ENCODE measurements at places on chromosomes 2 and 18.

DNA sequence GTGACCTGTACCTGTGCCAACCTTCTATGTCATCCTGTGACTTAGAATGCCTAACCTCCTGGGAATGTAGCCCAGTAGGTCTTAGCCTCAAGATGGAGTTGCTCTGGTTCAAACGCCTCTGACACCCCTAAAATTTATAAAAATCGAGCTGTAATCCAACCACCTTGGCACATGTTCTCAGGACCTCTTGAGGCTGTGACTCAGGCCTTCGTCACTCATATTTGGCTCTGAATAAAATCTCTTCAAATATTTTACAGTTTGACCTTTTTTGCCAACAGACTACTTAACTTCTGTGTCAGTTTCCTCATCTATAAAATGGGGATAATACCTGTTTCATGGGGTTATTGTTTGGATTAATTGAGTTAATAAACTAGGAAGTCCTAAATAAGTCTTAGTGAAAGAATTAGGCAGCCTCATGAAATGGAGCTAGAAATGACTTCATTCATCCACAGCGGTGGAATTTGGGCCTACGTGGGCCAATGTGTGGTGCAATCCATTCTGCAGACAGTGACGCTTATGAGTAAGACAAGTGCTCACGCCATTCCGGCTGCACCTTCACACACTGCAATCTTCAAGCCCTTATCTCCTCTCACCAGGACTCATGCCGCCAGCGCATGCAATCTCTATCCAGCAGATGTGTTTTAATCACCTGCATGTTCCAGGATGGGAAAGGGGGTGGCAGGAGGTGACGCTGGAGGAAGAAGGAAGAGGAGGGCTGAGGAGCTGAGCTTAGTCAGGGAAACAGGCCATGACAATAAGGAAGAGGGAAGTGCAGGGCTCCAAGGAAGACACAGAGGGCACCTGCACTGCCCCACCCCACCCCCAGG is 2.0 kb upstream of the UBE2F start:
- no peak for DNase-seq

GRCh38 chr18:44556296-44556695 is 124.4 kb upstream of the SETBP1 start:
- no peak for DNase-seq

GRCh38 chr18:63254716-63255399 is 64.7 kb downstream of the BCL2 start:
- DNase-seq: no peak

DNA sequence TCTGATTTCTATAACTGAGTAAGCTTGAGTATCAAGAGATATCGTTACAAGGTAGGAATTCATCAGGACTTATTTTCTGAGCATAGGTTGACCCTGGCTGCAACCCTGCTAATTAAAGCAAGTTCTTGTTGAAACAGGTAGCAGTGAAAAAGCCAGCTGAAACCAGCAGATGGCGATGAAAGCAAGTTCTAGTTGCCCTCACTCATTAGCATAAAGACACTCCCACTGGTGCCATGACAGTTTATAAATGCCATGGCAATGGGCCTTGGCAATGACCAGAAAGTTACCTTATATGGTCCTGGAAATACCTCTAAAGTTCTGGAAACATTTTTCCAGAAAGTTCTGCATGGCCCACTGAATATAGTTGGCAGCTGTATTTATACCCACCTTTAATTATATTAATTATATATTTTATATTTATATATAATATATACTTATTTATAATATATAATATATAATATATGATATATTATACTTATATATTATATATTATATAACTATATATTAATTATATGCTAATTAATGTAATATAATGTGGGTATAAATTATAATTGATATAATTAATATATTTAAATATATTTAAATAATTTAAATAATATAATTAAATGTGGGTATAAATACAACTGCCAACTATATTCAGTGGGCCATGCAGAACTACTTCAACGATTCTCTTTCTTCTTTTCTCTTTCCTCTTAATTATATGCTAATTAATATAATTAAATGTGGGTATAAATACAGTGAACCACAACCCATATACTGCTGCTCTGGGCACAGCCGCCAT is 188.0 kb downstream of the CDH7 start:
- DNase-seq: peak; percentile 36

GRCh38 chr2:175640655-175641054 is 361.4 kb downstream of the LNPK start:
- DNase-seq: no peak

DNA sequence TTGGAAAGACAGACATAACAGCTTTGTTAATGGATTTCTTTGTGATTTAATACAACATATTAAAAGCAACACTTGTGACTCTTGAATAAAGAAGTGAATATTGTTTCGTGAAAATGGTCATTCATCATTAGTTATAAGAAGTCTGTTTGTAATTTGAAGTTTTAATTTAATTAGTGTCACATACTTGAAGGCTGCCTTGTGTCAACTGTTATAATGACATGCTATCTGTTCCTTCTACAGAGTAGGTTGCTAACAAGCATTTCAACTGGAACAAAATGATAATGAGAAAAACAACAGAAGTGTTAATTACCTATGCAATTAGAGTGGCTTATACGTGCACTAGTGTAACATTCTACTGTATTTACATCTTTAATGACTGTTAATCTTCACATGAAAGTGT is 624.7 kb downstream of the LRP1B start:
- DNase-seq: no peak

All from NCI-H1092 treated with DMSO at 0.1 percent for 48 hours (cell line).